EH (cell line): ENCODE measurements at places on chromosomes 6 and 20.

- DNase-seq: no peak
Observed at GRCh38 chr6:1076531-1077459, 235.1 kb upstream of the FOXQ1 start.

DNA sequence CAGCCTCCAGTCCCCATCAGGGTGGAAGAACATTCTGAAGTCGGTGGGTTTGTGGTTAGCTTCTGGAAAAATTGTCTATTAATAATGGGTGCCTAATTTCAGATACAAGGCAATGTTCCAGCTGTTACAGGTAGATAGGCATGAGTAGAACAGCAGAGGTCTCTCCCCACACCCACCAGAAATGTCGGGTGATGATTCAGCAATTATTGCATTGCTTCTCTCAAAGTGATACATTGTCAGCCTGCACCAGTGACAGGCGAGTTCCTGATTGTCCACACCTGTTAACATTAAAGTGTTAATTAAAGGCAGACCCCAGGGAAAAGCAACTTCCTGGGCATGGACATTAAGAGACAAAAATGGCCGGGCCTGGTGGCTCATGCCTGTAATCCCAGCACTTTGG is 18.9 kb upstream of the CLVS2 start:
- DNase-seq: no peak

DNA sequence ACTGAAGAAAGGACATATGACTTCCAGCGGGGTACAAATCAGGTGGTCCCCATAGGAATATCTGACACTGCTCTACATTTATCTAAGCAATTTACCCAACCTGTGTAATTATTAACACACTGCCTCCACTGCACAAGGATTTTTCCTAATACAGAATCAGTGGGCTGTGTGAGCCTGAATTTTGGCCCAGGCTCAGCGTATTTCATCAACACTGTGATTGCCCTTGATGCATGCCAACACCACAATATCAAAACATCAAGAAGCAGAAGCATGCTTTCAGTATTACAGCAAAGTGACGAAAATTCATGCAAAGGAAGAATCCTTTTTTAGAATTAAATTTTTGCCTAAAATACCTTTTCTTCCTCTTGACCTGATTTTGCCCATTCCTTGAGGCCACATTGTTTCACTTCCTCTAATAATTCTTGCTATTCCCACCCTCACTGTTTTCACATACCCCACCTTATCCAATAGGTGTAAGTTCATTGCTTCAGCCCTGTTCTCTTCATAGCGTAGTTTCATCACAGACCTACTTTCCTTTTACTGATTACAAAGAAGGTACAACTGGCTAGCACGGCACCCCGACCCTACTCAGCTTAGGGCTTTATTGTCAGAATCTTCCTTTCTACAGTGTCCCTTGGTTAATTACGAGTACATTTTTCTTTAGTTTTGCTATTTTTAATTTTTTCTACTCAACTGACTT is 83.7 kb upstream of the PTCHD4 start:
- DNase-seq: no peak

GRCh38 chr6:150739711-150740349 is 125.7 kb upstream of the MTHFD1L start:
- no peak for DNase-seq

DNA sequence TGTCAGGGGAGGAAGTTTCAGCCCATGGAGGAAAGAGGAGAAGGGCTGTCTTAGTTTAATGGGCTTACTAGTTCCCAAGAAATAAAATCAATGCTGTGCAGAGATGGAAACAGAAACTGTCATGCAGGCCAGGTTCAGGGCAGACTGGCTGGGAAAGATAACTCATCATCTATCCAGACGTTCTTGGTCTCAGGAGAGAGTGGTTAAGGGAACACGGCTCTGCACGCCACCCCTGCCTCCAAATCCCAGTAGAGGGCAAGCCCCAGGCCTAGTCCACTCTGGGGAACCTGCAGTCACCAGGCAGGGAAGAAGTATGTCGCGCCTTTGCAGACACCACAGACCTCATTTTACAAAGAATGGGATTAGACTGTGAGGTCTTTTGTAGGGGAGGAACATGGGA is 12.5 kb downstream of the ALDH8A1 start:
- DNase-seq: peak; percentile 66

DNA sequence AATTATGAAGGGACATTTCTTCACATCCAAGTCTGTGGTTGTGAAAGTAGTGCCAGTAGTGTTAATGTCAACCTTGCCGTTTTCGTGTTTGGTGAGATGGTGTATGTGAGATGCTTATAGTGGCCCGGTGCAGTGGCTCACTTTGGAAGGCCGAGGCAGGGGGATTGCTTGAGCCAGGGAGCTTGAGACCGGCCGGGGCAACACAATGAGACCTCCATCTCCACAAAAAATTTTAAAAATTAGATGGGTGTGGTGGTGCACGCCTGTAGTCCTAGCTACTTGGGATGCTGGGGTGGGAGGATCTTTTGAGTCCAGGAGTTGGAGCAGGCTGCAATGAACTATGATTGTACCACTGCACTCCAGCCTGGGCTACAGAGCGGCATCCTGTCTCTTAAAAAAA is 37.4 kb downstream of the PNLDC1 start:
- no peak for DNase-seq

- no peak for DNase-seq
Observed at GRCh38 chr6:126614642-126615504, 275.0 kb downstream of the CENPW start.

DNA sequence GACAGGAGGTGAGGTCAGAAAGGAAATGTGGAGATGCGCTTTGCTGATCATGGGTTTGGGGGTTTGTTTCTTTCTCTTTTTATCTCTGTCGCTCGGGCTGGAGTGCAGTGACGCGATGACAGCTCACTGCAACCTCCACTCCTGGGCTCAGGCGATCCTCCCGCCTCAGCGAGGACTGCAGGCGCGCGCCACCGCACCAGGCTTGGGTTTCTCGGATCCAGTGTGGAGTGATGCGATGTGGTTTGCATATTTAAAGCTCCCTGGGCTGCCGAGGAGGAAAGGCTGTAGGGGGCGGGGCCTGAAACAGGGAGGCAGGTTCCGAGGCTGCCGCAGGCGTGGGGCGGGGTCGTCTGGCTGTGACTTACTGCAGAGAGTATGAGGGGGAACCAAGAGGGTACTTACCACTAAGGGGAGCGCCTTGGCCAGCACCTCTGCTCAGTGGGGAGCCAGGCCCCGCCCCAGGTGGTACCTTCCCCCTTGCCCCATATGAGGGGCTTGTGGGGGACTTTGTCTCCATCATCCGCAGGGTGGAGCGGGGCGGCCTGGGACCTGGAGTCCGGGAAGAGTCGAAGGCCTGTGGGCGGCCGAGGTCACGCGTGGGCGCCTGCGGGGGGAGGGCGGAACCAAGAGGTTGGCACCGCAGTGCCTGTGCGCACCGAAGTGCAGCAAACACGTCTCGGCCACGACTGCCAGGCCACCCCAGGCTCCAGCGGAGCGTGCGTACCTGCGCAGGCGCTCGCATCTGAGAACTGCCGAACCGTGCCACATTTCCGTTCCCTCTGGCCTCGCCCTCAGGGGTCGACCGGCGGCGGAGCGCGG is 12.7 kb upstream of the BAK1 start:
- no peak for DNase-seq

- no peak for DNase-seq
Observed at GRCh38 chr6:41189967-41190366, 11.0 kb downstream of the TREML2 start.

- no peak for DNase-seq
Observed at GRCh38 chr6:150756173-150756572, 109.3 kb upstream of the MTHFD1L start.

DNA sequence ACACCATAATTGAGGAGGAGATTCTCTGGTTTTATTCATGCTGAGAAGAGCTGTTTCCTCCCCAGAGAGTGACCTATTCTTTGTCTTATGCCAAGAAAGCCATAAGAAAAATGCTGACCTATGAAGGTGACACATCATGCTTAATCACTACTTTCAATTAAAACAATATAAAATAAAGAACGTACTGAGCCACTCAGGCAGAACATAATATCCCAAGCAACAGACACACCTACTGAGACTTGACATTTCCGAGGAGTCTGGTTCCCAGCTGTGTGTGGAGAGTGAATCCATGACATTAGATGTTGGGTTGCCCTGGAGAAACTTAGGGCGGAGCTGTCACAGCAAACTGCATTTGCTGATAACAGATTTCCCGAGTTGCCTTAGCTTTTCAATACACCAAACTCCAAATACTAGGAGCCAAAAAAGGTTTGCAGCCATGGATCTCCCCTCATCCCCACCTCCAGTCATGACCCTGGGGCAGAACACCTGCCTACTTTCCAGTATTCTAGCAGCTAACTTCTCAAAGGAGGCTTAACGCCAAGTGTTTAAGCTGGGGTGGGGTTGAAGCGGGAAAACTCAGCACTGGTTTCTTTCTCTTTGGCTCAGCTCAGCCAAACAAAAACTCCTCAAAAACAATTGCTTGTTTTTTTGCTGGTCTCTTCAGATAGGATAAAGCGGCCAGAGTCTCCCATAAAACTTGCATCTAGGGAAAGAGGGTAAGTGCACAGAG is 92.2 kb downstream of the BACH2 start:
- no peak for DNase-seq

GRCh38 chr20:55478724-55479450 is 526.4 kb downstream of the CBLN4 start:
- no peak for DNase-seq

- DNase-seq: peak; percentile 0
Observed at GRCh38 chr6:90136837-90137568, 159.6 kb downstream of the BACH2 start.

DNA sequence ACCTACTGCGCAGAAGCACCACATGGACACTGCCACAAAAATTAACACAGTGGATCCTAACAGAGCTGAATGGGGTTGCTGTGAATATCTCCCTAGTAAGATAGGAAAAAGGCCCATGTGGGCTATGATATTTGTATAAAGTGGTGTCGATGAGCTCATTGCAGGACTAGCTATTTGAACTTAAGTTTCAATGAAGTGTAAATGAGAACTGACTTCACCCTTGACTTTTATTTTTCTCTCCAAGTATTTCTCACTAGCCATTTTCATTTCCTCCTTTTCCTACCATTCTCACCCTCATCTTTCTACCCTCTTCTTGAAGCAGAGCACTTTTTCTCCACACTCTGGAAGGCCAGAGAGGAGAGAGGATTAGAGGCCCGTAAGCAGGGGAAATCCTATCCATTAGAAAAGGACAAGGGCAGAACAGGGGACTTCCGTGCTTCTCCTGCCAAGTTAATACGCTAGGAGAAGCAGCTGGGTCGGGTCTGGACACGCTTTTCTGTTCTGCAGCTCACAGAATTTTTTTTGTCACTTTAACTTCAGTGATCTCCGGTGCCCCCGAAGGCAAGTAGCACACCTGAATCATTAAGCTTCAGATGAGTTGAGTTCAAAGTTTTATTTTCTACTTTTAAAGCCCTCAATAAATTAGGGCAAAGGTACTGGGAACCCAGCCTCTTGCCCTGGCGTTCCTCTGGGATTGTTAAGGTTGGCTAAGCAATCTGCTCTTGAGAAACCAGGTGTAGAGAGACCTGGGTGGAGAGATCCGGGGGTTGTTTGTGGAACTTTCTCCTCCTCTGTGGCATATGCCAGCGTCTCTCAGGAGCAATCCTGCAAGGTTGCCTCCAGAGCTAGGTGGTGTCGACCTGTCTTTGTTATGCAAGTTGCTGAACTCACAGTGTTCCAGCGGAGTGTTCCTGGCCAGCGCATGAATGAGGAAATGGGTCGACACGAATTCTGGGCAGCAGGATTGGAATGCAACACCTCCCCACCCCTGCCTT is 56.2 kb upstream of the ARID1B start:
- no peak for DNase-seq

GRCh38 chr6:30543821-30544220 is 12.5 kb downstream of the GNL1 start:
- DNase-seq: no peak

DNA sequence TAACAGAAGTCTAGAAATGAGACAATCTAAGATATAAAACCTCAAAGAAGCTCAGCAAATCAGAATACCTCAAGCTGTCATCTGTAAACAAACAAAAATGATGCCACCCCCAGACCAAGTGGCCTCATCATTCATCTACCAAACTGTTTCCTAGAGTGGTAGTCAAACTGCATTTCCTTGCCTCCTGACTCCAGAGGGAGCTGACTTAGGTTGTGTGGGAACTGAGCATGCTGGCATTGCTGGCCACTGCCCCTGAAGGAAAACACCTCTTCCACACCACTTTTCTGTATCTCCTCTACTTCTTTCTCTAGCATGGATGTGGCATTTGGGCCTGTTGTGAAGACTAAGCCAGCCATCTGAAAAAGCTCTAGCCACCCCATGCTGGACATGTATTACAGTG is 56.3 kb downstream of the ZHX3 start:
- no peak for DNase-seq

- DNase-seq: peak; percentile 23
Observed at GRCh38 chr6:83815631-83816272, 37.4 kb upstream of the RIPPLY2 start.

GRCh38 chr6:32086661-32087573 is 22.2 kb downstream of the TNXB start:
- DNase-seq: peak; percentile 85

DNA sequence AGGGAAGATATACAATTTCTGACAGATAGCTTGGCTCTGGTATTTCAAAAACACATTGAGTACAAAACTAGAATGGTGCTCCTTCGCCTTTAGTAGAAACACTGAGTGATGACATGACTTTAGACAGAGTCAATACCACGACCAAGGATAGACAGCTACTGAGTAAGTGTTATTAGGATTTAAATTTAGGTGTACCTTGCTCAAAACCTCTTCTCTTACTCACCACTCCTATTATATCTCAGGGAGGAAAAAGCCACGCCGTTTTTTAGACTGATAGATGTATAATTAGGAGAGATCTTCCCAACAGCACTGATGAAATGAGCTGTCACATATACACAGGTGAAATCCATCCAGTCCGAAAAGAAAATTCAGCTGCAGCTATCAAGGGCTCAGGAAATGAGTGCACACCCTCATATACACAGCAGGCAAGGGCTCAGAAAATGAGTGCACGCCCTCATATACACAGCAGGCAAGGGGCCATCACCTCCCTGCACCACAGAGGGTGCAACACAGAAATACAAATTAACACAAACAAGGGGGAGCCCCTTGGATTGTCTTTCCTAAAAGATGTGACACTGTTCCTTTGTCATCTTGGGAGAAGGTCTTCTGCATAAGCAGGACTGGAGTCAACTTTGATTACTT is 53.7 kb downstream of the LYRM4 start:
- no peak for DNase-seq

GRCh38 chr6:68211242-68211795 is 423.8 kb upstream of the ADGRB3 start:
- DNase-seq: no peak
